ENCODE measurements at places on chromosomes 1 and 21. TPM values are rescaled to one million over a fixed set of nuclear protein-coding genes. Genes with fewer than 3 reads are reported as not detected.

Gene RGSL1
- total RNA-seq, result not detected

DNA sequence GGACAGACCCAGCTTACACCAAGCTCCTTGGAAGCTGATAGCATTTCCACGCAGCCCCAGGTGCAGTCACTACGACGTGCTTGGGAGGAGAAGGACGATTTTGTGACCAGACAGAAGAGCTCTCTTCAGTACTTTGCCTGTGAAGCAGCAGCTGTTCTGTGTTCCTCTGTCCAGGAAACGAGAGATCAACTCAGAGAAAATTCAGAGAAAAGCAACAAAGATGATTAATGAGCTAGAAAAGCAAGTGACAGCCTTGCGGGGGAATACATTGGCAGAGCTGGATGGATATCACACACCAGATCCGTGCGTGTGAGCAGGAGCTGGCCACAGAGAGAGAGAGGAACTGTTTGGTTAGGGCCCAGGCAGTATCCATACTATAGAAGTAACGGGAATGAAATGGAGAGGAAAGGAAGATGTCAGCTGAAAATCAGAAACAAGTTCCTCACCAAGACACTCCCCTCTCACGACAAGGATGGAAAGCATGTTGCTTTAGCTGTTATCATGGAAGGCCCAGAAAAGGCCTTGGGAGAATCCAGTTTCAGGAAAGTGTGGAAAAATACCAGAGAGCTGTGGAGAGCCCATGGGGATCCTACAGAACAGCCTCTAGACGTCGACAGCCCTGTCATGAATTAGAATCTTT, 106.2 kb downstream of the TOMM20 start:
- DNase-seq, result no peak

Gene DAB1
- total RNA-seq, result 2.0 TPM

Gene TFF2
- 1.1 TPM for total RNA-seq

GRCh38 chr1:115771847-115772457, 3.4 kb upstream of the CASQ2 start:
- peak; percentile 63 for DNase-seq

Gene RXFP4
- total RNA-seq, result 4.2 TPM

GRCh38 chr1:119147661-119148090, 7.2 kb upstream of the WARS2 start:
- DNase-seq, result no peak

Gene DSTYK
- 5.8 TPM for total RNA-seq

GRCh38 chr1:19370453-19371170, 58.5 kb downstream of the SLC66A1 start:
- DNase-seq, result no peak

DNA sequence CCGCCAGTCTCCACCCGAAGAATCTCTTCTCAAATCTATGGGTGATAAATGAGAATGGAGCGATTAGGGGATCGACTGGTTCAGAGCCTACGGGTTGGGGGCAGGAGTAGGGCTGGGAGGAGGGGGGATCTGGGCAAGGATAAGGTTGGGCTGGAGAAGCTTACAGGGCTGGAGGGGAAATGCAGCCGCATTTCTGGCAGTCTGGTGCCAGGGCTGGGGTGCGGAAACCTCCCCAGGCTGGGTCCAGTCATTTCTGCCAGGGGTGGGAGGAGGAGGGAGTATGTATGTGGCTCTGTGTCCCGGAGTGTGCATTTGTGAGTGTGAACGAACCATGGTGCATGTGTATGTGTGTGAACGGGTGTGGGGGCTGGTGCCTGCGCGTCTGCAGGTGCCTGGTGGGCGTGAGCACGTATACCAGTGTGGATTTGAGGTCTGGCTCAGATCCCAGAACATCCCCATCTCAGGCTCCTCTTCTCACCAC, 10.2 kb downstream of the C1orf216 start:
- no peak for DNase-seq

Gene TMEM240
- not detected for total RNA-seq
